Mesothelial cell of epicardium (in vitro differentiated cells): ENCODE measurements at places on chromosomes 7 and 10.

GRCh38 chr7:867406-868188 is 8.8 kb upstream of the GET4 start:
- no peak for DNase-seq

DNA sequence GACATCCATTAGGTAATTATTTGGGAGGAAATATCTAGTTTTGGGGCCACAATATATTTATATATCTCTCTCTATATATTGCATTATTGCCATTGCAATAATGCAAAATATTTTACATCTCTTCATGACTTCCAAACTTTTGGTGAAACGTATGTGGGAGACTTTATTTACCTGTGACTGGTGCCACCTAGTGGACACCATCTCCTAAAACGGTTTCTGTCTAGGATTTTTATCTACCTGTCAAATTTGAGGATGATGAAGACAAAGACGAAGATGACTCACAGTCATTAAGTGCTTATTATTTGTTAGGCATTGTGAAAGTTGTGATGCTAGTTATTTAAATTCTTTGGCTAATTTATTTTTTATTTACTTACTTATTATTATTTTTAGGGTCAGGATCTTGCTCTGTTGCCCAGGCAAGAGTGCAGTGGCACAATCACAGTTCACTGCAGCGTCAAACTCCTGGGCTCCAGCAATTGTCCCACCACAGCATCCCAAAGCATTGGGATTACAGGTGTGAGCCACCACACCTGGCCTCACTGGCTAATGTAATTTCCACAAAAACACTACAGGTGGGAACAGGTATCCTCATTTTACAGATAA is 18.7 kb upstream of the CBLL1 start:
- DNase-seq, result no peak

- no peak for DNase-seq
Measured at GRCh38 chr10:1454428-1454827, 282.9 kb downstream of the ADARB2 start.

DNA sequence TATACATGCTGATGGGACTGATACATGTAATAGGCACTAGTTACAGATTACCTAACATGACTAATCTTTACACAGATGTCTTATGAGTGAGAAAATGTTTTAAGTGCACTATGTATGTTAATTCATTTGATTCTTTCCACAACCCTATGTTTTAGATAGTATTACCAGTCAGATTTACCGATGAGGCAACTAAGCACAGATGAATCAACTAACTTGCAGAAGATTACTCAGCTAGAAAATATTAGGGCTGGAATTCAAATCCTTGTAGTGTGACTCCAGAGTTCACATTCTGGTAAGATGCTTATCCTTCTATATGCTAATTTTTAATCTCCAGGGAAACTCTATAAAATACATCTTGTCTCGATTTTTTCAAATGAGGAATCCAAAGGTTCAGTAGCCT is 964.9 kb downstream of the REEP3 start:
- DNase-seq, result no peak

GRCh38 chr7:73851410-73852338 is 9.3 kb upstream of the TMEM270 start:
- DNase-seq, result no peak

DNA sequence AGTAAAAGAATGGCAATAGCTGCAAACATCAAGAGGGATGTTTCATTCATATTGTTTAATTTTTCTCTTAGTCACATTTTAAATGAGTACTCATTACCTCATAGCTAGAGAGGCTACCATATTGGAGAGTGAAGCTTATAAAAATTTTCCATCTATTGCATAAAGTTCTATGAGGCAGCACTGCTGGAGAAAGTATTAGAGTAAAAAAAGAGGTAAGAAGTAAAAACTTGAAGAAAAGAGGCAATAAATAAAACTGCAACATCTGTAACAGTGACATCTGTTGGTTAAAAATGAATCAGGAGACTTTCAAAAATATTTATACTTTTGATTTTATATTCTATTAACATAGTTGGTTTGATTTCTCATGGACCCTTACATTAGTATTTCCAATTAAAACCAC is 284.5 kb upstream of the SEMA3D start:
- DNase-seq, result no peak

GRCh38 chr7:90951986-90952954 is 312.0 kb upstream of the FZD1 start:
- DNase-seq, result no peak

DNA sequence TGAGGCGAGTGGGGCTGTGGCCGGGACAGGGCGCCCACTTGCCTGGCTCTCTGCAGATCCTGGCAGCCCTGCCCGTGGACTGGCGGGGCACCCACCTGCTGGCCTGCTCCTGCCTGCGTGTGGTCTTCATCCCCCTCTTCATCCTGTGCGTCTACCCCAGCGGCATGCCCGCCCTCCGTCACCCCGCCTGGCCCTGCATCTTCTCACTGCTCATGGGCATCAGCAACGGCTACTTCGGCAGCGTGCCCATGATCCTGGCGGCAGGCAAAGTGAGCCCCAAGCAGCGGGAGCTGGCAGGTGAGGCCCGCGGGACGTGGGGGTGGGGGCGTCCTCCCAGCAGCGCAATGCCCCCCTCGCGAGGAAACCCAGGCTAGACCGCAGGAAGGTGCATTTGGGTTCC is 17.6 kb downstream of the SLC29A4 start:
- no peak for DNase-seq

GRCh38 chr10:43880160-43880559 is 231.5 kb upstream of the ZNF32 start:
- DNase-seq, result no peak

GRCh38 chr7:100604028-100604975 is 2.1 kb downstream of the PCOLCE start:
- DNase-seq, result peak; percentile 67

DNA sequence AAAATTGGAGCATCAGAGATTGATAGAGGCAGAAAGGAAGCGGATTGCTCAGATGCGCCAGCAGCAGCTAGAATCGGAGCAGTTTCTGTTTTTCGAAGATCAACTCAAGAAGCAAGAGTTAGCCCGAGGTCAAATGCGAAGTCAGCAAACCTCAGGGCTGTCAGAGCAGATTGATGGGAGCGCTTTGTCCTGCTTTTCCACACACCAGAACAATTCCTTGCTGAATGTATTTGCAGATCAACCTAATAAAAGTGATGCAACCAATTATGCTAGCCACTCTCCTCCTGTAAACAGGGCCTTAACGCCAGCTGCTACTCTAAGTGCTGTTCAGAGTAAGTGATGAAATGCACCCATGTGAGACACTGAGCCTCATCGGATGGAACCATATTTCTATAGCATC is 33.1 kb downstream of the STAMBPL1 start:
- DNase-seq, result no peak

GRCh38 chr10:2921956-2922680 is 145.2 kb upstream of the PFKP start:
- no peak for DNase-seq

DNA sequence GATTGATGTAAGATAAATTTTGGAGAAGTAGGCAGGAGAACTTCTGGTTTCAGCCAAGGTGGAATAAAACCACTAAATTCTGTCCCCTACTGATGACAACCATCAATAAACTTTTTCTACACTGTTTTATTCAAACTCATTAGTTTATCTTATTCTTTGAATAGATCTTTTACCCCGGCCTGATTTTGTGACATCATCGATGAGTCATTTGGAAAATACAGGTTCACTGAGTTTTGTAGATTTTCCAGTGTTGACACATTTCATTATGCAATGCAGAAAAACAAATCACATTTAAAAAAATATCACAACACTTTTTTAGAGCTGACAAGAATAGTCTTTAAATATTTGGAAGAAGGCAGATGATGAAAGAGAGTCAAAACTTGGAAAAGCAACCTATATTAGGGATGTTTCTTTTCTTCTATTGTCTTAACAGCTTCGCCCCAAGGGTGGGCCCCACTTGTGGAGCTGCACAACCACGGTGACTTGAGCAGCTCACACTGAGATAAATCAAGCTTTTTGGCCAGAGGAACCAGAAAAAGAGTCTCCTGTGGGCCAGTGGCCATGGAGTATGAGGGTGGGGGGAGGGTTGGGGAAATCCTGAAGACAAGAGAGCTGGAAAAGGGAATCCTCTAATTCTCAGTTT is 112.8 kb downstream of the PTEN start:
- no peak for DNase-seq

- no peak for DNase-seq
Measured at GRCh38 chr7:64541438-64542359, 21.2 kb downstream of the ZNF680 start.

- DNase-seq, result no peak
Measured at GRCh38 chr10:82564353-82565196, 689.6 kb downstream of the NRG3 start.

DNA sequence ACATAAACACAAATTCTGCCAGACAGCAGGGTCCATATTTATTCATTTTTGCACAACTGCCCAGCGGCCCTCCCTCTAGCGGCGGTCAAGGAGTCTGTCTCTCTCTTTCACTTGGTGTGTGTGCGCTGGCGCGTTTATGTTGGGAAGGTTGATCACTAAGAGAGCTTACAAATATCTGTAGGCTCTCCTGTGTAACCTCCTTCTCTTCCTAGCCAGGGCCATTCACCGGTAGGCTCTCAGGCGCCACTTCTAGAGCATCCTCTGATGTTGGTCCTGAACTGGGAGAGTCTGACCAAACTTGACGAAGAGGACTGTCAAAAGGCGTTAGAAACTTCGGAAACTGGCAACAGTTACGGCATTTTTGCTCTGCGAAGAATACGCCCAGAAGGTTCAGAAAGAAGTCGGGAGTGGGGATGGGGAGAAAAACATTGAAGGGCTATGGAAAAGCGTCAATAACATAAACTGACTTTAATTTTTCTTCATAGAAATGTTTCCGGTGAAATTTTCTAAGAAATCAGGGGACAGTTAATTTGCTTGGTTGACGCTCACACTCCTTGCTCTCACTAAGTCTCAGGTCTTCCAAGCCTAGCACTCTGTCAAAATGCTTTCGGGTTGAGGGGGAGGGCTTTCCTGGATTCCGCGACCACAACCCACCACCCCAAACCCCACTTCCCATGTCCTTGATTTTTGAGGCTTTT is 731.1 kb downstream of the ZWINT start:
- DNase-seq, result peak; percentile 71

GRCh38 chr7:1287752-1288201 is 55.1 kb downstream of the UNCX start:
- DNase-seq, result no peak
